ENCODE measurements at places on chromosomes 16 and 17.
A peak's percentile ranks its signal among the peaks of the same experiment; 100 is the strongest.

- no peak for DNase-seq
Measured at GRCh38 chr17:37608351-37609169, 658 bp downstream of the SYNRG start.

DNA sequence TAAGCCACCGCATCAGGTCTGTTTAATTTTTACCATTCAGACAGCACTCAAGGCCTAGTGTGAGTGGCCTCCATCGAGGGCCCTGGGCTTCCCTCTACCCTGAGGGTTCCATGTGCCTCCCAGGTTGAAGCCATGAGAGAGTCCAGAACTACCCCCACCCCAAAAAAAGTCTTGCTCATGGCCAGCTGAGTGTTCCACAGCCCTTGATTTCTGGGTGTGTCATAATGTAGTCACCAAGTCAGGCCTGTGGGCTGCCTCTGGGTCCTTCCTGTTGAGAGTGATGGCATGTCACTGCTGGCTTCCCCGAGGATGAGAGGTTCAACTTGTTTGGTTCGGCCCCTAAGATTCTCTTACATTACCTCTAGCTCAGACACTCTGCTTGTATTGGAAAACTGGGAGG, 100.6 kb downstream of the PITPNC1 start:
- no peak for DNase-seq

DNA sequence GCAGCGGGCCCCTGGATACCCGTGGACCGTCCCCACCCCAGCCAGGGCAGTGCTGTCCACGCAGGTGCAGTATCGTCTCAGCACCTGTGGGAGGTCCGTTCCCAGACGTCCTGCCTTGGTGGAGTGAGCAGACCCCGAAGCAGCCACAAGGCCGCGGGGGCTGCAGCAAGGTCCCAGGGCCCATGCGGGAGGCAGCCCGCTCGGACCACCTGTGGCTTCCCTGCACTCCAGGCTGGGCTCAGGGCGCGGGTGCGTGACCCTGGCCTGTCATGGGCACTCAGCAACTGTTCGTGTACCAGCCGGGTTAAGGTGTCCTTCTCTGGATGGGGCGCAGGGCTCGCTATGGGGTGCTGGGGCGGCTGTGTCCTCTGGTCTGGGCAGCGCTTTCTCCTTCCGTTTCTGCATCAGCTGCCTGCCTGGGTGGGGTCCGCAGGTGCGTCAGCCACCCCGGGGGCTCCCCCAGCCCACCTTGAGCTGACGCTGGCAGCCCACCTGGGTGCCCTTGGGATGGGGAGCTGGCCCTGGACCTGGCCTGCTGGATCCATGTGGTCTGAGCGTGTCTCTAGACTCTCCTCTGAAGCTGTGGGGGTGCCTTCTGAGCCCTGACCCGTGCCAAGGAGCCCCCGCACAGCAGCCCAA, 18.4 kb downstream of the BAHCC1 start:
- no peak for DNase-seq

GRCh38 chr17:67525239-67526135, 148.4 kb downstream of the PITPNC1 start:
- no peak for DNase-seq

DNA sequence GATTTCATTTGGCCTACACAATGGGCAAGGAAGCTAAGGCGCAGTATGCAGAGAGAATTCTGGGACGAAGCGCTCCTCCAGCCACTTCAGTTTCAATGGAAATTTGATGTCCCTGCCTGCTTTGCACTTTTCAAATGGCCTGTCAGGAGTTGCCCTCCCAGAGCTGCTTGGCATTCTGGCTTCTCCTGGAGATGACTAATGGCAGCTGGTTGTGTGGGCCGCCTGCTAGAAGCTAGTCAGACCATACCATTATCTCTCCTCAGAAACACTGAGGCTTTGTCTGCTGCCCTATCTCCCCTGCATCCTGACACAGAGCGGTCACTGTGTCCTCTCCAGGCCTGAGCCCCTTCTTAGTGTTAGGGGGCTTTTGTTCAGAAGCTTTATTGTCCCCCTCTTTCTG, 180.1 kb downstream of the SPECC1 start:
- DNase-seq, result no peak

DNA sequence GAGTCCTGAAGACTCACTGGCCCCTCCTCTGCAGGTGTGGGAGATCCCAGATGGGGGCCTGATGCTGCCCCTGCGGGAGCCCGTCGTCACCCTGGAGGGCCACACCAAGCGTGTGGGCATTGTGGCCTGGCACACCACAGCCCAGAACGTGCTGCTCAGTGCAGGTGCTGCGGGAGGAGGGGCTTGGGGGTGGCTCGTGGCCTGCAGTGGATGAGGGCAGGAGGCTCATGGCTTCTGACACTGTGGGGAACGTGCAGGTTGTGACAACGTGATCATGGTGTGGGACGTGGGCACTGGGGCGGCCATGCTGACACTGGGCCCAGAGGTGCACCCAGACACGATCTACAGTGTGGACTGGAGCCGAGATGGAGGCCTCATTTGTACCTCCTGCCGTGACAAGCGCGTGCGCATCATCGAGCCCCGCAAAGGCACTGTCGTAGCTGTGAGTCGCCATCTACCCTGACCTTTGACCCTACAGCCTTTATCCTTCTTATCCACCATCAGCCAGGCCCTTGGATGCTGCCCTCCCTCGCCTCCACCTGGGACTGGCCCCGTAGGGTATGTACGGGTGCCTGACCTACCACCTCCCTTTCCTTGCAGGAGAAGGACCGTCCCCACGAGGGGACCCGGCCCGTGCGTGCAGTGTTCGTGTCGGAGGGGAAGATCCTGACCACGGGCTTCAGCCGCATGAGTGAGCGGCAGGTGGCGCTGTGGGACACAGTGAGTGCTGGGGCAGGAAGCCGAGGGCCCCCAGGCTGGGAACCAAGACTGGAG, 3.6 kb downstream of the CORO1A start:
- no peak for DNase-seq

DNA sequence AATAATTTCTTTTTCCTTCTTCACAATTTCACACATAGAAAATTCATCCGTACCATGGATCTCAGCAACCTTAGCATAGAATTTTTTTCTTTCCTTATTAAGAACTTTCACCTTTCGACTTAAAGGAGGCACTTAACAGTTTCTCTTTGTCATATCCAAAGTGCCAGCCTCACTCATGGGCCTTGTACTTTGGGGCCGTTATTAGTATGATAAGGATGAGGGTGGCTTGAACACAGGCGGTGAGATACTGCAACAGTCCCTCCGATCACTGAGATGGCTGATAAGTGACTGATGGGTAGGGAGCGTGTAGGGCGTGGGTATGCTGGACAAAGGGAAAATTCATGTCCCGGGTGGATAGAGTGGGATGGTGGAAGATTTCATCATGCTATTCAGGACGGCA, 85.3 kb downstream of the OR1D5 start:
- no peak for DNase-seq

- DNase-seq, result no peak
Measured at GRCh38 chr16:71303938-71304337, 14.7 kb upstream of the CMTR2 start.

- no peak for DNase-seq
Measured at GRCh38 chr16:53821487-53821886, 117.5 kb downstream of the FTO start.

DNA sequence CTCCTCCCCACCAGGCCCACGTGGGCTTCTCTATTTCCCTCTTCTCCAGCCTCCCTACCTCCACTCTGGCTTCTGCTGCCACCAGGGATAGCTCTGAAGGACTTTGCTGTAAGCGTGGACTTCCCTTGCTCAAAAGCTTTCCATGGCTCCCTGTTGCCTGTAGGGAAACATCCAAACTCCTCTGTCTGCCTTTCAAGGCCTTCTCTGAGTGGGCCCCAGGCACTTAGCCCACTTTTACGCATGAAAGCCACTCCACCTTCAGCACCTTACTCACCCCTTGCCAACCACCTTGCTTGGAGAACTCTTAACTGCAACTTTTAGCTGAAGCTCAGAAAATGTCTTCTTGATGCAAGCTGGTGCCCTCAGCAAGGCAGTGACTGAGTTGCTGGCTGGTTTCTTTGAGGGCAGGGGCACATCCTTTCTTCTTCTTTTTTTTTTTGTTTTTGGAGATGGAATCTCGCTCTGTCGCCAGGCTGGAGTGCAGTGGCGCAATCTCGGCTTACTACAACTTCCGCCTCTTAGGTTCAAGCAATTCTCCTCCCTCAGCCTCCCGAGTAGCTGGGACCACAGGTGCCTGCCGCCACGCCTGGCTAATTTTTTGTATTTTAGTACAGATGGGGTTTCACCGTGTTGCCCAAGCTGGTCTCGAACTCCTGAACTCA, 52.0 kb upstream of the DLX4 start:
- DNase-seq, result no peak

DNA sequence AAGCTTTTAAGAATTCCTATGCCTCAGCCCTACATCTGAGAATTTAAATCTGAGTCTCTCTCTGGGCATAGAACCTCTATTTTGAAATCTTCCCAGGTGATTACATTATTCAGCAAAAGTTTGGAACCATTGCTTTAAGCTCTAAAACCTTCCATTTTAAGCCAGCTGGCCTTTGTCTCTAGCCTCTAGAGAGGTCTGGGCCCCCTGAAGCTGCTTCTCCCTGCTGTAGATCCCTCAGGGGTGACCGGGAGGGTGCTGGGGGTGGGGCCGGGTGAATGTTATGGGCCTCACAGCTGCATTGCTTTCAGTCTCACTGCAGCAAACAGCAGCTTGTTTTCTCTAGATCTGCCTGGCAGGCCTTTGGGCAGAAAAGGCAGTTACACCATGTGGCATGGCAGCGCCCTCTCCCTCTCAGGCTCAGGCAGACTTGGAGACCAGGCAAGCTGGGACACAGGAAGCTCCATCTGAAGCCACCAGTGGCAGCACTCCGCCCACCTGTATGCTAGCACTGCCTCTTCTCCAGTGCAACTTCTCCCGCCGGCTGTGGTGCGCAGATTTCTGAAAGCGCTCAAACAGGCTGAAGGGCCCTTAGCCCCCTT, 66.3 kb downstream of the MPRIP start:
- DNase-seq, result no peak

- no peak for DNase-seq
Measured at GRCh38 chr17:64418506-64419339, 28.1 kb upstream of the PECAM1 start.

- DNase-seq, result no peak
Measured at GRCh38 chr16:5216441-5217080, 119.0 kb upstream of the EEF2KMT start.

DNA sequence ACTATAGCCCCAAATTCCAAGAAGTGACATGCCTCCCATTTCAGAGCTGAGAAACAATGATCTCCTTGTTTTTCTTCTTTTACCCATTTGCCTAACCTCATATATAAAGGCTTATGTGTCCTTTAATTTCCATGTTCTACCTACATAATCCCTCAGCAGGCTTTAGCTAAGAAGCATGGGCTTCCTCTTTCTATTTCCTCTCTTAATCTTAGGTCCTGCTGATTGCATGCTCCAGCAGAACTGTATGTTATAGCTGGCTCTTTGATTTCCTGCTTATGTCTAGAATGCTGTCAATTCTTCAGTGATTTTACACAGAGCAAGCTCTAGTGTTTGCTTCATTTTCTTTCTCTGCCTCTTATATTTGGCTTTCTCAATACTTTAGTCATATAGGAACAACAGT, 151.7 kb upstream of the COX10 start:
- DNase-seq, result peak; percentile 5

GRCh38 chr17:4420692-4421131, 13.0 kb upstream of the SPNS3 start:
- peak; percentile 22 for DNase-seq

DNA sequence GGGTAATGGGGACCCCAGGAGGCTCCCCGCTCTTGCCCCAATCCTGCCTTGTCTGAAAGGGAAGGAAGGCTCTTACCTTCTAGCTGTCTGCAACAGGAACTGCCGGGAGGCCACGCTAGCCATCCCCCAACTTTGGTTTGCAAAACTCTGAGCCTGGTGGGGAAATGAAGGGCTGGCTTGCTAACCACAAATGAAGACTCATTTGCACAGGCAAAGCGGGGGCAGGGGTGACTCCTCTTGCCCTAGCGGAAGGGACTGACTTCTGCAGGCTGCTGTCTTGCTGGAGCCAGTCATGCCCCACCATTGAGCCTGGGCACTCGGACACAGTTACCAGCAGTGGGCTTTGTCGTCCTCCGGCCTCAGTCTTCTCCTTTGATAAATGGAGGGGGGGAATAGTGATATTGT, 52.6 kb downstream of the PLCG2 start:
- DNase-seq, result no peak

DNA sequence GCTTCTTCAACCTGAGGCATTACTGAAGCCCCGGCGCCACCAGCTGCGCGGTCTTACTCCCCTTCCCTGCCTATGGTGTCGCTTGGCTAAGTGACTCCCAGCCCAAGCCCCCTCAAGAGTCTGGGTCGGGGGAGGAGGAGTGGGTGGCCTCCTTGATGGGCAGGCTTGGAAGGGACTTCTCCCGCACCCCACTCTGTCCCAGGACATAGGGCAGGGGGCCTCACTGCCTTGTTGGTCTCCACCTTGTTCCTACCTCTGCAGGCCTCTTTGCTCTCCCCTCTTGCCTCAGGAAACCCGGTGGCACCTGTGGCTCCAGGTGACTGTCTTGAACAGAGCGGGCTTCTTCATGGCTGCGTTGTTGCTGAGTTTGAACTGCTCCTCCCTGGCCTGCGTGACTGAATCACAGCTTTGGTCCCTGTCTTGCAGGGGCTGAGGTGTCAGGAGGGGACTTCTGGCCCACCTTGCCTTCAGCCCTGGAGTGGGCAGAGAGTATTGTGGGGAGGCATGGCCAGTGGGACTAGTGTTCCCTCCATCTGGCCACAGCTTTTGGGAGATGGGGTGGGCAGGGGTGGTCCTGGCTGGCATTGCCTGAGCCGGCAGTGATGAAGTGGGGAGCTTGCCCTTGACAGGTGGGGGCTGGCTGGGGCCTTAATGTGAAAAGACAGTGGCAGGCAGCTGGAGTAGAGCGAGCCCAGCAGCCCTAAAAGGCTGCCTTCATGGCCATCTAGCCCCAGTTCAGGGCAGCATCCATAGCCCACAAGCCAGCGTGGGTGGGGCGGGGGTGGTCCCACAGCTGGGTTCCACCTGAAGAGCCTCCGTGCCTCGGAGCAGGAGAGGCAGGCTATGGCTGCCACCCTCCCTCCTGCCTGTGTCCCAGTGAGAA, 7.3 kb downstream of the CBX2 start:
- DNase-seq, result no peak

DNA sequence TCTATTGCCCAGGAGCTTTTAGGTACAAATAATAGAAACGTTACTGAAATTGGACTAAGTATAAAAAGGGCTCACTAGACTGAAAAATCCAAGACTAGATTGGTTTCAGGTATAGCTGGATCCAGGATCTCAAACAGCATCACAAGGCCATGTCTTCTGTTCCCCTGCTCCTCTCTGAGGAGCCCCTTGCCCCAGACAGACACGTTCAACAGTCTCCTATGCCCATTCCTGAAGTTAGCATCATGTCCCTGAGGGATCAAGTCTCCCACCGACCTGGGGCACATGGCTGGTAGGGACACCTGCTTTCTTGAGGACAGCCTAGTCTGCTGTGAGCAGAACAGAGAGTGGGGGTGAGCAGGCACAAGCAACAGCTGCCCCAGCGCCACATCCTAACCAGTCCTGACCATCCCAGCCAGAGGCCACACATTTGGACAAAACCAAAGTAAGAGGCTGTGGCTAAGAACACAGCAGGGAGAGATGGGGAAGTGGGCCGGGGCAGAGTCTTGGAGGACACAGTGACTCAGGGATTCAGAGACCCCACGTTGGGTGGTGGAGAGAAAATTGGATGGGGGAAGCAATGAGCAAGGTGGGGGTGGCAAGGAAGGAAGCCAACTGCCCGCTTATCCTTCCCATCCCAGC, 10.5 kb upstream of the MMP2 start:
- no peak for DNase-seq

Data from NCI-H1048 (cell line).